Activated naive CD8-positive, alpha-beta T cell treated with anti-CD3 and anti-CD28 coated beads, Interleukin-2, amount 10 ng/mL, durations not matched to agents 7 days and 5 days (primary cell): ENCODE measurements at places on chromosomes 7 and 10.
A peak's percentile ranks its signal among the peaks of the same experiment; 100 is the strongest.

DNA sequence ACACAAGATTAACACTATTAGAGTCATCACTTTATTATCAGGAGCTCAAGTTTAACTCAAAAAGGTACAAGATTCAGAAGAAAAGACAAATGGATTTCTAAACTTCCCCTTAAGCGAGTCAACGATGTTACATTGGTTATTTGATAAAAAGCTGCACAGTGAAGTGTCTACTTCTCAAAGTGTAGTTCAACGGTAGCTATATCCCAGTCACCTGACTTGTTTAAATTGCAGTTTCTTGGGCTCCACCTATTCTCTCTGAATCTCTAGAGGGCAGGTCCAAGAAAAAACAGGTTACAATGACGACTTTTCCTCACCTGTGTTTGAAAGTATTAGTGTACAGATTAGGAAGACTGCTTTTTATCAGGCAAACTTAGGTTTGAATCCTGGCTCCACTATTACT is 16.6 kb downstream of the MINDY3 start:
- no peak for DNase-seq

DNA sequence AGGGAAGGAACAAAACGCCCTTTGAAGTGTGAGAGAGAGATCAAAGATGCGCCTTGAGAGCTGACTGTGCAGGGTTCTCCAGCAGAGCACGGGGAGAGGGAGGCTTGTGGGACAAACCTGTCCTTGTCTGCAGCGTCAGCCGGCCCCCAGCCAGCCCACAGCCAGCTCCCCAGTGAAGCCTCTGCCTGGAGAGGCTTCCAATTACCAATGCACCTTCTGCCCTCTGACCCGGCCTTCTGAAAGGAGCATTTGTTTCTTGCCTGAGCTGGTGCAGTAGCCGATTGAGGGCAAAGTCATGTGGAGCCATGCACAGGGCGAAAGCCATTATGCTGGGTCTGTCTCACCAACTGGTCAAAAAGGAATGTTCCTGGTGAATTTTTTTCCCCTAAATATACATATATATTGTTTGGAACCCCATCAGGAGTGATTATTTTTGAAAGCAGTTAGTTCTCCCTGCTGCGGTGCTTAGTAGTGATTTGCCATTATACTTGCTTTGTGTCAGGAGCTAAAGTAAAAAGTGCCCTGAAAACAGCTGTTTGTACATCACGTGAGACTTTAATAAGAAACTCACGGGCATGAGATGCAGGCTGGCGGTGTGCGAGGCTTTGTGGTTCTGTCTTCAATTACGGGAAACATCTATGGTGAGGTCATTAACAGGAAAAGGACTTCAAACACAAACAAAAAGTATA is 268.6 kb downstream of the KLF6 start:
- DNase-seq, result no peak

DNA sequence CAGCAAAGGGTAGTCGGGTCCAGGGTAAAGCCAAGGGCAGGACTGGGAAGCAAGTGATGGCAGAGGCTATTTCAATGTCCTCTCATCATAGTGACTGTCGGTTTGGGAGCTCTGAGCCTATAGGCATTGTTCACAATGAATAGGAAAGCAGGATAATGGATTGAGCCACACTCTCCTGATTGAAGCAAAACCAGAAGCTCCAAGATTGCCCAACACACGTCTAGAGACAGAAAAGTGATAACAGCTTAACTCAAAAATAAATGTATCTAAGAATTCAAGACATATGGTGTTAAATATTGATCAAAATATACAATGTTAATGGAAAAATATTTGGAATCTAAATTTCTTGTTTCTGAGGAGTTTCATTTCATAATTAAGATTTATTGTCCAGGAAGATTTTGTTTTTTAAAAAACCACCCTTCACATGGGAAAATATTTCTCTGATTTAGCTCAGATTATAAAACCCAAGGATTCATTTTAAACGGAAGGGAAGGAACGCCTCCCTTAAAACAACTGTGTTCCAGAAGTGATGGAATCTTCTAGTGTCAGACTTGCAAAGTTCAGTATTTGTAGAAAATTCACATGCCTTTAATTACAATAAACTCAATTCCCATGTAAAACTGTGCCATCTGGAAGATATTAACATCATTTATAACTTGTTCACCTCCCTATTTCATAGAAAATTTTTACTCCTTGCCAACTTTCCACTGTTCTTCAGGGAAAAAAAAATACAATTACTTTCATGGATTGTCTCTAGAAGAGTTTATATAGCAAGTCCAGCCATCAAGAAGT is 54.5 kb downstream of the NRP1 start:
- DNase-seq, result no peak

DNA sequence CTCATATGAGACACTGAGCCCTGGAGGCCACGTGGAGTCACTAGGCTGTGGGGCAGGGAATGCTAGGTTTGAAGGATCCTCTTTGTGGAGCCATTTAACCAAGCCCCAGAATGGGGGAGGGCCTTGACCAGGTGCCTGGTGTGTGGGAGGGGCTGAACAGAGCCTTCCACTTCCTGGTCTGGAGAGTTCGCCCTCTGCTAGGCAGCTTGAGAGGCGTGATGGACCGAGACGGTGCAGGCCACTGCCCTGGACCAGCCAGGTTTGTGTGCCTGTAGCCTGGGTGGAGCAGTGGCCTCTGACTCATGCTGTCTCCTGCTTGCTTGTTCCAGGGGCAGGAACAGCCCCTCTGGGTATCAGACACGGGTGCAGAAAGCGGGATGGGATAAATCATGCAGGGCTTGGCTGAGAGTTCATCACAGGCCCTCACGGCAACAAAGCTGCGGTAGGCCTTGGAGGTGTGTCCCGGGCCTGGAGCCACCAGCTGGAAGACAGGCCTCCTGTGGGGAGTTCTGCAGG is 27.4 kb downstream of the ADAMTS14 start:
- no peak for DNase-seq

GRCh38 chr10:43204042-43204942 is 62.6 kb downstream of the RASGEF1A start:
- DNase-seq, result no peak

- DNase-seq, result no peak
Measured at GRCh38 chr7:16594061-16594460, 51.5 kb downstream of the ANKMY2 start.

DNA sequence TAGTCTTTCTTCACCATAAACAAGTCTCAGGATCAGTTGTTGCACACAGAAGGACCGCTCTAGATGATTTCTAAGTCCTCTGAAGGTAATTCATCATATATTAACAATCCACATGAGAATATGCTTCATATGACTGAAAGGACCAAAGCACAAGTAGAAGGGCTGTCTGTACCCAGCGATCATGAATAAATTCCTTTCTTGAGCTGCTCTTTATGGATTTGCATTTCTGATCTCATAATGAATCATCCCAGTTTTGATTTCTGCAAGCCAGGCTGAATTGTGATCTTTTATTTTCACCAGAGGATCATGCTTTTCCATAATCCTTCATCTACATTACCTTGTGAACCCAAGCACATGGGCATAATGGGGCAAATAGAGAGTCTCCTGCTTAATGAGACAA is 675.6 kb downstream of the MAGI2 start:
- no peak for DNase-seq

- DNase-seq, result peak; percentile 85
Measured at GRCh38 chr10:71748671-71749191, 24.6 kb downstream of the VSIR start.

- no peak for DNase-seq
Measured at GRCh38 chr7:25455683-25456251, 227.5 kb upstream of the NPVF start.

DNA sequence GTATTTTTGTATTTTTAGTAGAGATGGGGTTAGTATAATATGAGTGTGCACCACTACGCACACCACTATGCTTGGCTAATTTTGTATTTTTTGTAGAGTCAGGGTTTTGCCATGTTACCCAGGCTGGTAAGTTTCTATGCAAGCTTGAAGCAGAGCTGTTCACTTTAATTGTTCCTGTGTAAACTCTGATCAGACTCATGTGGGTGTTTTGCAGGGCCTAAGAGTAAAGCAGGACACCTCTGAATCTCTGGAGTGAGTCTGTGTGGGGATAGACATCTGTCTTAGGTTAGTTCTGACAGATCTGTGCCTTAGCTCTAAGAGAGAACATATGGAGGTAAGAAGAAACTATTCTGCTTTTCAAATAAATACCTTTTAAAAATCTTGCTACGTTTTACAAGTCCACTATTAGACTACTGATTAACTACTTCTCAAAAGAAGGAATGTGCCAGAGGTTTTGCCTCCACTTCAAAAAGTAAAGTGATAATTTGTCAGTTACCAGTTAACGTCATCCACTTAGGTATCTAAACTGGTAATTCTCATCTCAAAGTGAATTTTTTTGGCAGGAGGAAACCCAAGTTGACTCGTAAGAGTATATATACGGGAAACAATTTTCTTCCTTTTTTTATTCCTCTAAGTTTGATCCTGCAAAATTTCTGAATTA is 1.1 kb downstream of the COL17A1 start:
- no peak for DNase-seq

- DNase-seq, result no peak
Measured at GRCh38 chr7:47611045-47611511, 29.2 kb upstream of the TNS3 start.

GRCh38 chr10:122182308-122182707 is 88.8 kb upstream of the BTBD16 start:
- DNase-seq, result no peak

- no peak for DNase-seq
Measured at GRCh38 chr10:30823651-30824050, 194.1 kb upstream of the LYZL2 start.

- no peak for DNase-seq
Measured at GRCh38 chr10:620971-621370, 68.5 kb downstream of the DIP2C start.

- DNase-seq, result no peak
Measured at GRCh38 chr7:34747867-34748727, 90.1 kb downstream of the NPSR1 start.

- DNase-seq, result no peak
Measured at GRCh38 chr7:21364801-21365271, 63.0 kb upstream of the SP4 start.

GRCh38 chr7:66237906-66238772 is 33.0 kb downstream of the TPST1 start:
- DNase-seq, result no peak

GRCh38 chr7:44063894-44064651 is 1.3 kb downstream of the PGAM2 start:
- peak; percentile 26 for DNase-seq

DNA sequence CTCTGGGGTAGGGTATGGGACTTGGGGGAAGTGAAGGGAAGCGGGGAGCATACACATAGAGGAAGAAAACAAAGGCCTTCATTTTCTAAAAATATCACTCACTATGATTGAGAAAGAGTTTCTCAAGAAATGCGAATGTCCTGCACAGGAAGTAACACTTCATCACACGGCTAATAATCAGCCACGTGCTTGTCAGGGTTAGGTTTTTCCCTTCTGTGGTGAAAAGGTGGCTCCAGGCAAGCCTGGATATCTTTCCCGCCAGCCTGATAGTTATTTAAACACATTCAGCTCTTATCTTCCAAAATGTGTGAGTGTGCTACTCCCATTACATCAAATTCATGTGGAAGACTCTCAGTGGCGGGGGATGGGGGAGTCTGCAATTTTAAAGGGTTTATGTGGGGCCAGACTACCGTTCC is 166.4 kb upstream of the ADO start:
- no peak for DNase-seq

DNA sequence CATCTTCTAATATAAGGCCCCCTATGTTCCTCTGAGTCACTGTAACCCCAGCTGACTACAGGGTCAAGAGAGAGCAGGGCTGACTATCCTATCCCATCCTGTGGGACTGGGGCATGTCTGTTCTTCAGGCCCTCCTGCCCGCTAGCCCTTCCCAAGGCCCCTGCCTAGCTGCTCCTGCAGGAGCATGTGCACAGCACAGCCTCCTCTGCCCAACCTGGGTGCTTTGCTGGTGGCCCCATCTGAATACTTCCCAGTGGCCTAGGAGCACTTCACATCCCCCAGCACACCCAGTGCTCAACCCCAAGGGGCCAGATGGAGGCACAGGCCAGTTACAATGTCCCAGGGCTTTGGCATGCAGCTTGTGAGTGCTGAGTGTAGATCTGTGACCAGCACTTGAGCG is 37.3 kb downstream of the AGBL3 start:
- DNase-seq, result no peak

DNA sequence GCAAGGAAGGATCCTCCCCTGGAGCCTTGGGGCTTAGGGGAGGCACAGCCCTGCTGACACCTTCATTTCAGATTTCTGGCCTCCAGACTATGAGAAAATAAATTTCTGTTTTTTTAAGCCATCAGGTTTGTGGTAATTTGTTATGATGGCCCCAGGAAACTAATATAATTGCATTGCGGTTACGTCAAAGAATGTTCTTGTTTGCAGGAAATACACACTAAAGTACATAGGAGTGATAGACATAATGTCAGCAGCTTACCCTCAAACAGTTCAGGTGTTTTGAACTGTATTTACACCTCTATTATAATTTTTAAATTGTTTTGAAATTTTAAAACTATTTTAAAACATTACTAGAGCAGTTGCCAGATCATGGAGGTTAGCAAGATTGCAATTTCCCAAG is 12.6 kb upstream of the FHIP2A start:
- no peak for DNase-seq

GRCh38 chr10:114811862-114812261 is 9.7 kb upstream of the FHIP2A start:
- no peak for DNase-seq

DNA sequence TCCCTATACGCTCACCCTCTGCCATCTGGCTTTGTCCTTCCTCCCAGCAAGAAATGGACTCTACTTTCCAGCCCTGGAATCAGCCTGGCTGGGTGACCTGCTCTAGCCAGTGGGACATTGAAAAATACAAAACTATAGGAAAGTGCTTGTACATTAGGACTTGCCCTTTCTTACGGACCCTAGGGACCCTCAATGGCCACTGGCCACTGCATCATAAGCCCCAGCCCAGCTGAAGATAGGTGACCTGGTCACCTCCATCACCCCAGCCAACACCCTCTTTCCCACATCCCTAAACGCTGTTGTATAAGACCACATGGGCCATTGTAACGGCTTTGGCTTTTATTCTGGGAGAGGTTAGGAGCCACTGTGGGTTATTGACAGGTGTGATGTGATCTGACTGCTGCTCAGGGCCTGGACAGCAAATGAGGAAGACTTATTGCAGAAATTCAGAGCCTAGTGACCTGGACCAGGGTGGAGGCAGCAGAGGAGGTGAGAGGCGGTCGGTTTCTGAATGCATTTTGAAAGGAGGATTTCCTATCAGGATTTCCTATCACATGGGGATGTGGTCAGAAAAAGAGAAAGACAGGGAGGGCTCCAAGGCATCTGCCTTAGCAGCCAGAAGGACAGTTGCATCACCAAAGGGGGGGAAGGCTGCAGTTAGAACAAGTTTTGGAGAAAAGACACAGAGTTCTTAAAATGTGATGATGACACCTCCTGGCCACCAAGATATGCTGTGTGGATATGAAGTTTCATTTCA is 2.2 kb upstream of the LMBR1 start:
- no peak for DNase-seq

DNA sequence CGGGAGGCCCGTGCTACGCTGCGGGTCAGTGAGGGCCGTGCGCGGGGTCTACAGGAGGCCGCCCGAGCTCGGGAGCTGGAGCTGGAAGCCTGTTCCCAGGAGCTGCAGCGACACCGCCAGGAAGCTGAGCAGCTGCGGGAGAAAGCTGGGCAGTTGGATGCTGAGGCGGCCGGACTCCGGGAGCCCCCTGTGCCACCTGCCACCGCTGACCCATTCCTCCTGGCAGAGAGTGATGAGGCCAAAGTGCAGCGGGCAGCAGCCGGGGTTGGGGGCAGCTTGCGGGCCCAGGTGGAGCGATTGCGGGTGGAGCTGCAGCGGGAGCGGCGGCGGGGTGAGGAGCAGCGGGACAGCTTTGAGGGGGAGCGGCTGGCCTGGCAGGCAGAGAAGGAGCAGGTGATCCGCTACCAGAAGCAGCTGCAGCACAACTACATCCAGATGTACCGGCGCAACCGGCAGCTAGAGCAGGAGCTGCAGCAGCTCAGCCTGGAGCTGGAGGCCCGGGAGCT is 7.0 kb downstream of the LZTS2 start:
- no peak for DNase-seq
